ENCODE measurements at places on chromosomes 1 and 21.

DNA sequence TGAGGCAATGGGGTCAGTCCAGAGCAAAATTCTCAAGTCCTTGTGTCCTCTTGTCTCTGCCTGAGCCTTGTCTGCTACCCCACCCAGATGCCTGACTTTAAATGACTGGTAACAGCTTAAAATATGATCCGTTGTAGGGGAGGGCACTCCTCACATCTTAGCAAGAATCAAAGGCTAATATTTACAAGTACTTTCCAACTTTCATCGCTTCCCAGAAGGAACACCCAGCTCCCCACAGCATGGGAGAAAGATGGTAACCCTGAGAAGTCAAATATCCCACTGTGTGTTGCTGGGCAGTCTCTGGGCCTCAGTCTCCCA is 5.2 kb downstream of the ECE1 start:
- DNase-seq: no peak

DNA sequence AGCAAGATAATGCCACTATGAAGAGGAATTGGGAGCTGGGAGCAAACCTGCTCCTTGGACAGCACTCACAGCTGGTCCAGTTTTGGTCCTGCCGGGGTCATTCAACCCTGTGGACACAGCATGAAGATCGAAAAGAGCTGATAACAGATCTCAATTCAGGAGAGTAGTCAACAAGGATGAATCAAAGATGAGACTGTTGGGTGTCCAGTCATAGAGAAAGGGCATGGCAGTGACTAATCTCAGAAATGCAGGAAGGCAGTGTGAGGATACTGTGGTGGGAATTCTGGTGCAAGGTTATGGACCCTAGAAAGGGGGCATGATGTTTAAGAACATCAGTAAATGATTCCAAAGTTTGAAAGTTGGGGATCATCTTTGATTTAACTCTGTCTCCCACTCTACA is 261.4 kb upstream of the ZP4 start:
- no peak for DNase-seq

- DNase-seq: no peak
These were observed 4.4 kb downstream of the LCE2C start for GRCh38 chr1:152679459-152679858.

DNA sequence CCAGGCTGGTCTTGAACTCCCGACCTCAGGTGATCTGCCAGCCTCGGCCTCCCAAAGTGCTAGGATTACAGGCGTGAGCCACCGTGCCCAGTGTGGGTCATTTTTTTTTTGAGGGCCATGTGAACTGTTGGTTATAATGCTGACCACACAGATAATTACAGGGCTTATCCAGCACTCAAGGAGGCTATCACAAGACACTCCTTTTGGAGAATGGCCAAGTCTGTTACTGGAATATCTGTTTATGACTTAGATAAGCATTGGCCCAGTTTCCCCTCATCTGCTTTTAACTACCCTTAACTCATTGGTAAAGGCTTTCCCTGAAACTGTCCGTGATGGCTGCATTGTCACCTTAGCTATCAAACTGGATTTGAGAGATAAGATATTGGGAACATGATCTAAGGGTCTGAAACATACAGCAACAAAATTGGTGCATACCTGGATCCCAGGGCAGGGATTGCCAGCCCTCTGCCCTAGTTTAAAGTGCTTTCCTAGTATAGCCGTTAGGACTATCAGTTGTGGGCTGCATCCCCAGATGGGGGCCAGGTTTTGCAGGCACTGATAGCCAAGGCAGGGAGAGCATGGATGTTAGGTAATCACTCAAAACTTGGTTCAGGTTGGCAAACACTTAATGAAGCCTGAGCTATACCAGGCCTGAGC is 15.6 kb downstream of the SZT2 start:
- no peak for DNase-seq

GRCh38 chr1:225486856-225487255 is 59.0 kb upstream of the LBR start:
- DNase-seq: no peak

DNA sequence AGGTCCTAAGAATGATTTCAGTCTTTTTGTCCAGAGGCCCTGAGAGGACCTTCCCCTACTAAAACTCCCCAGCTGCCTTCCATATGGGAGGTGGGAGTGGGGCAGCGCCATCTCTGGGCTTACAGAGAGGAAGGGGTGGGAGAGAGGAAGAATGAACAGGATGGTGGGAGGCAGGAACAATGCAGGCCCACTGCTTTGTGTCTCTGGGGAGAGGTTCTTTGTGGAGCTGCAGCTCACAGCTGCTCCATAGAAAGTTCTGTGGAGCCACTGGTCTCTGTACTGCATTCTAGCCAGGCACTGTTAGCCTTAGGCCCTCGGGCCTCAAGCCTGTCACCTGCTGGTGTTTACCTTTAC is 43.6 kb upstream of the A3GALT2 start:
- DNase-seq: no peak

GRCh38 chr1:84156210-84156621 is 12.1 kb downstream of the PRKACB start:
- DNase-seq: no peak

Measured in GOT3 (cell line).